ENCODE measurements at places on chromosomes 2 and 18.

- DNase-seq, result peak; percentile 80
These were observed 195.6 kb upstream of the ETAA1 start for GRCh38 chr2:67201521-67201920.

GRCh38 chr2:236689981-236690380 is 120.4 kb downstream of the ACKR3 start:
- DNase-seq, result no peak

DNA sequence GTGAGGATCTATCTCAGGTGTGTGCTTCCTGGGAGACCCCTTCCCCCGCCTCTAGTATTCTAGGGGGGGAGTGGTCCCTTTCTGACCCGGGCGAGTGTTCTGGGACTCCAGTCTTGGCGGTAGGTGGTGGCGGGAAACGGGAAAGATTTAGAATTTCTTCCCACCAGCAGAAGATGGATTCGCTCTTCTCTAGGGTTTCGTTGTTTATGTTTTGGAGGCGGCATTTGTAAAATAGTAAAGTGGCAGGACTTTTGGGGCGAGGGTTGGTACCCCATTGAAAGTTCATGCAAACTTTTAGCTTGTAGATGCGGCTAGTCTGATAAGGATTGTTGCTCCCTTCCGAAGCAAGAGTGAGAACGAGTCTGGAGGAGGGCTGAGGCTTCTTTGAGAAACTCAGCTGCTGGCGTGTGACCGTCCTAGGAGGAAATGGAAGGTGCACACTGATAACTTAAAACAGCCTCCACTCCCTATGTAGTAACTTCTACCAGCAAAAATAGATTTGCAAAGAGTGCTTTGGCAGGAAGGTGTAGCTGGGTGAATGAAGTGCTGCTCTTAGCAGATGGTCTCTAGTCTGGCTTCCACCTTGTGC is 412 bp downstream of the GPD2 start:
- no peak for DNase-seq

- no peak for DNase-seq
These were observed 49.3 kb upstream of the DNAJC10 start for GRCh38 chr2:182666674-182667314.

DNA sequence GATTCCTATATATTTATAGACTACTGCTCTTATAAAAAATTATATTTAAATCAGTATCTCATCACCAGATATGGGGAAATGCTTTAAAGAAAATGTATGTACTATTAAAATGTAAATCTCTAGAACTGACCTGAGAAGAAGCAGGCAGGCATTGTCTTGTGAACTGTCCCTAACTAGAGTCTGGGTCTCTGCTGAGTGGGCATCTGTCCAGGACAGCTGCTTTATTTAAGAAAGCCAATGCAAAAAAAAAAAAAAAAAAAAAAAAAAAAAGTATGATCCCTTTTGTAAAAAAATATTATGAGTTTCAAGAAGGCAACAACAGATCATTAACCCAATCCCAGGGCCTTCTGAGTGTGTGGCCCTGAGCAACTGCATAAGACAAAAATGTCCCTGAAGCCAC is 66.0 kb downstream of the PAX3 start:
- no peak for DNase-seq

DNA sequence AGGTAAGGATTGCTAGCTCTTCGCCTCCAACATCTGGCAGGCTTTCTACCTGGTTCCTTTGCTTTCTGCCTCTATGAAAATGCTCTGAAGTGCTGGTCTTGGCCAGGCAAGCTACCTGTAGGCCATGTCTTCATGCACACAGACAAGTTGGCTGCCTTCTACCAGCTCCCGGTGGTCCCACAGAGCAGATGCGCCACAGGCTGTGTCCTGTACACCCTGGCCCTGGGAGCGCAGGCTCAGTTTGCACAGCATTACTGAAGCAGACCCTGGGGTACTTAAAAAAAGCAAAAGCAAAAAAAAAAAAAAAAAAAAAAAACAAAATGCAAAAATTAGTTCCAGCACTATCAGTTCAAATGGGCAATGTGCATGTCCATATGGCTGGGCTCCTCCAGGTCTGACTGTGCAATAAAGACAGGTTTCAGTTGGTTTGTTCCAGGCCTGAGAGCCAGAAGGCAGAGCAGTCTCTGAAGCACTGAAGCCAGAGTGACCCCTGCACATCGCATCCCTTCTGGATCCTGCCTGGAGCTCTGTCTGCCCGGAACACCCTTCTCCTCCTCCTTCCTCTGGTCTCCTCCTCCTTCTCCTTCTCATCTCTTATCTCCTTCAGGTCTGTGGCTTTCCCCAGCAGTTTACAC is 288.0 kb upstream of the REV1 start:
- DNase-seq, result no peak

GRCh38 chr2:238704471-238705225 is 143.2 kb upstream of the TWIST2 start:
- DNase-seq, result no peak

GRCh38 chr2:10224734-10225133 is 78.0 kb upstream of the HPCAL1 start:
- no peak for DNase-seq

DNA sequence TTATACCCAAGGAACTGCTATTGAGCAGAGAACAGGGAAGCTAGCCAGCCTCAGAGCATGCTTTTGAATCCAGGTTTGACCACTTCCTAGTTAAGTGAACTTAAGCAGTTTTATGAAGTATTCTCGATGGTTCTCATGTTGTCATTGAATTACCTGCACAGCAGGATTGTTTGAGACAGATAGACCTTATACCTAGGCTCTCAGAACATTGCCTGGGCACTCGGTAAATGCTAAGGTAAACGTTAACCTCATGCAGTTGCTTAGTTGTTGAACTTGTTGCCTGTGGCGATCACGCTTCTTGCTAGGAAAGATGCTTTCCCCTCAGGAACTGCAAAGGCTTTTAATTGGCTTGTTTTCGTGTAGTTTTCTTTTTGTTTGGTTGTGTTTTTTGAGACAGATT is 34.0 kb upstream of the CHMP1B start:
- DNase-seq, result no peak

DNA sequence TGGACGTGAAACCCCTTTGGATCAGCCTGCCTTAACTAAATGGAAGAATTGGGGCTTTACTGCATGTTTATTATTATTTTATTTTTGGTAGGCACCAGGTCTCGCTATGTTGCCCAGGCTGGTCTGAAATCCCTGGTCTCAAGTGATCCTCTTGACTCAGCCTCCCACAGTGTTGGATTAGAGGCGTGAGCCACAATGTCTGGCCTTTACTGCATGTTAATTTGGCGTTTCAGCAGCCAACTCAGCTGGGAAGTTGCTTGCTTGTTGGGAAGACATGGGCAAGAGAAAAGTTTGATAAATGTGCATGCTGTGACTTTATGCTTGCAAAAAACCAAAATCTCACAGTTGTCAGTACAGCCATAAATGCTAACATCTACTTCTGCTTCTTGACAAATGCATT is 105.1 kb downstream of the FMNL2 start:
- DNase-seq, result no peak

GRCh38 chr18:306608-307255 is 38.9 kb upstream of the THOC1 start:
- no peak for DNase-seq

DNA sequence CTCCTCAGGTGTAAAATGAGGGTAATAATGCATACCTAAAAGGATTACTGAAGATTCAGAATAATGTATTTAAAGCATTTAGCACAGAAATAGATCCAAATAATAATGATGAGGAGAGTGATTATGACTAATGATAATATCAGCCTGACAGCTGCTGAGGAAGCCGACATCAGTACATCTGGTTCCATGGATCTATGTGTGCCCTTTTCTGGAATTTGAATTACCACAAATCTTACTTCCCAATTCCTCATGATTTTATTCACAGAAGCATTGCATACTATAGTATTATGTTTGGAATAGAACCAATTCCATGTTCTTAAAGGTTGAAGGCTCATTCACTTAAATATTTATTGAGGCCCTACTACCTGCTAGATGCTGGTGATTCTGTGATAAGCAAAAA is 248.9 kb upstream of the THUMPD2 start:
- DNase-seq, result no peak

- DNase-seq, result no peak
These were observed 26.3 kb upstream of the MOCOS start for GRCh38 chr18:36160959-36161371.

DNA sequence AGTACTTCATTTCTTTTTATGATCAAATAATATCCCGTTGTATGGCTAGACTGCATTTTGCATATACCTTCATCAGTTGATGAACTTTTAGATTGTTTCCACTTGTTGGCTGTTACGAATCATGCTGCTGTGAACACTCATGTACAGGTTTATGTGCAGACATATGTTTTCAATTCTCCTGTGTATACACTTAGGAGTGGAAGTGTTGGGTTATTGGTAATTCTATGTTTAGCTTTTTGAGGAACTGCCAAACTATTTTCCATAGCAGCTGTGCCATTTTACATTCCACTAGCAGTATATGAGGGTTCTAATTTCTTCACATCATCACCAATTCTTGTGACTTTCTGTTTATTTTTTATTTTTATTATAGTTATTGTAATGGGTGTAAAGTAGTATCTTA is 32.1 kb upstream of the LCLAT1 start:
- DNase-seq, result no peak

DNA sequence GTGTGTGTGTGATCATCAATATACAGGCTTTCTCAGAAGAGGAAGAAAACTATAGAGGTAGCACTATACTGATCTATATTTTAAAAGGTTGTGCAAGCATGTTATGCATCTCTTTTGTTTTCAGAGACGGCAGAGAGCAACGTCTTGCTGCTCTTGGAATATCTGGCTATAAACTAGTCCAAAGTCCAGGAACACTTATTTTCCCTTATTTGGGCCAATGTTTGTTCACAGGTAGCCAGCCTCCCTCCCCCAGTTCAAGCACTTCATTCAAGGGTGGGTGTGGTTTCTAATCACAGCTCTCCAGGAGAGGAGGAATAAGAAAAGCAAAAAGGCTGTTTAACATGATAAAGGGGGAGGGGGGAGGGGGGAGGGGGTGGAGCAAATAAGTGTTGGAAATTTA is 4.2 kb downstream of the FZD5 start:
- DNase-seq, result no peak

- no peak for DNase-seq
These were observed 800 bp downstream of the VIL1 start for GRCh38 chr2:218419630-218420216.

GRCh38 chr18:24315170-24315569 is 82.5 kb downstream of the OSBPL1A start:
- no peak for DNase-seq

Data from NCI-H1417 treated with DMSO at 0.1 percent for 48 hours (cell line).